ENCODE measurements at places on chromosomes 12 and 14.

- DNase-seq = no peak
Observed at GRCh38 chr14:60346706-60347105, 97.7 kb downstream of the PPM1A start.

DNA sequence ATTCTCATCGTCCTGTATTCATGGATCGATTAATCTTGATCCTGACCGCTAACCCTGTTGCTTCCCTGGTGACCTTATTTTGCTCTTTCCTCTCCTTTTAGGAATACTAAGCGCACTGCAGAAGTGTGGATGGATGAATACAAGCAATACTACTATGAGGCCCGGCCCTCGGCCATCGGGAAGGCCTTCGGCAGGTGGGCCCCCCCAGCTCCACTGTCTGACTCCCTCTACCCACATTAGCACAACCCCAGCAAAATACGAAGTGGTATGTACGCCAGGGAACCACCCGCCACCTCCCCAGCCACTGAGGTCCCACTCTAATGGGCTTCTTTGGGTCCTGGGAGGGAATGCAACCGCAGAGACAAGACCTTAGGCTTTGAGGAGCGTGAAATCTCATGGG is 58.7 kb downstream of the ERH start:
- no peak for DNase-seq

DNA sequence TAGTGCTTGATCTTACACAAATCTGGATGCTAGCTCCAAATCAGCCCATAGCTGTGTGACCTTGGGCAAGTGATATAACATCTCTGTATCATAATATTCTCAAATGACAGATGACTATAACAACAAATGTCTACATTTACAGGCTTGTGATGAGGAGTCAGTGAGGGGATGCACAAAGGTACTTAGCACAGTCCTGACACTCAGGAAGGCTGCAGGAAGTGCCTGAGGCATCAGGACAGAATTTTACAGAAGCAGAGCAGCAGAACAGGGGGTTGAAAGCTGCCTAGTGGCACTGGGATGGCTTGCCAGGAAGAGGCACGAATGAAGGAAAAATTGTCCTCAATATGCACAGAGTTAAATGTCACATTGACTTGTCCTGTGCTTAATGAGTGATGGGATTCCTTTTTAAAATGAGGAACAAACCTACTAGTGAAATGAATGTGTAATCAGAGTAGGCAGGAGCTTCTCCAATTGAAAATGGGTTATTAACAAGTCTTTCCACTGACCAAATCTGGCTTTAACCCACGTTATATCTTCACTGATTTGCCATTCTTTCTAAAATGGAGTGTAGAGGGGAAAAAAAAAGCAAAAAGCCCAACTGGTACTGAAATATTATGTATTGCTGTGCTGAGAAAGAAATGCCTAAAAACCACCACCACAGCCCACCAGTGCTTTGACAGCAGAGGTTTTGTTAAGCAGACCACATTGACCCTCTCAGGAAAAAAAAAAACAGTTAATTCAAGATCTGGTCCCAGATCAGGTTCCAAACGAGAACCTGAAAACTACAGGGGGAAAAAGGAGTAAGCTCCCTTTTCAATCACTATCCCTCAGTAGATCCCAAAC is 11.6 kb downstream of the BTG1 start:
- DNase-seq = no peak

DNA sequence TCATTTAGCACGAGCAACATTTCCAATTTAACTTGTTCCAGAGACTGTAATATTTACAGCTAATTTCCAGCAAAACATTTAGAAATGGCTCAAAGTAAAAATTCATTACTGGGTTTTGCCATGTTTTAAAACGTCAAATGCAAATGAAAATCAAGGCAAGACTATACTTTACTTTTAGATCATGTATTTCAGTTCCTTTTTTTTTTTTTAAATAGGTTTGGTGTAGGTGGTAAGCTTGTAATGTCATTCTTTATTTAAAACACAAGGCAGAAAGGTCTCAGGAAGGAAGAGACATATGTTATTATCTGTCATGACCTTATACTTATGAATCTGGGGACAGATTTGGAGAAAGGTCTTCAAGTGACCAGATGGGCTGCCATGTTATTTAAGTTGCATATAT is 54.1 kb downstream of the GRIP1 start:
- no peak for DNase-seq

- DNase-seq = no peak
Observed at GRCh38 chr14:50403419-50403818, 6.7 kb upstream of the CDKL1 start.

GRCh38 chr12:28223858-28224257 is 33.6 kb downstream of the CCDC91 start:
- DNase-seq = no peak

- no peak for DNase-seq
Observed at GRCh38 chr14:23697680-23698079, 61.5 kb downstream of the DHRS2 start.

- DNase-seq = no peak
Observed at GRCh38 chr12:88420457-88420856, 159.8 kb downstream of the KITLG start.

- DNase-seq = no peak
Observed at GRCh38 chr14:36785511-36785910, 123.9 kb downstream of the PAX9 start.

DNA sequence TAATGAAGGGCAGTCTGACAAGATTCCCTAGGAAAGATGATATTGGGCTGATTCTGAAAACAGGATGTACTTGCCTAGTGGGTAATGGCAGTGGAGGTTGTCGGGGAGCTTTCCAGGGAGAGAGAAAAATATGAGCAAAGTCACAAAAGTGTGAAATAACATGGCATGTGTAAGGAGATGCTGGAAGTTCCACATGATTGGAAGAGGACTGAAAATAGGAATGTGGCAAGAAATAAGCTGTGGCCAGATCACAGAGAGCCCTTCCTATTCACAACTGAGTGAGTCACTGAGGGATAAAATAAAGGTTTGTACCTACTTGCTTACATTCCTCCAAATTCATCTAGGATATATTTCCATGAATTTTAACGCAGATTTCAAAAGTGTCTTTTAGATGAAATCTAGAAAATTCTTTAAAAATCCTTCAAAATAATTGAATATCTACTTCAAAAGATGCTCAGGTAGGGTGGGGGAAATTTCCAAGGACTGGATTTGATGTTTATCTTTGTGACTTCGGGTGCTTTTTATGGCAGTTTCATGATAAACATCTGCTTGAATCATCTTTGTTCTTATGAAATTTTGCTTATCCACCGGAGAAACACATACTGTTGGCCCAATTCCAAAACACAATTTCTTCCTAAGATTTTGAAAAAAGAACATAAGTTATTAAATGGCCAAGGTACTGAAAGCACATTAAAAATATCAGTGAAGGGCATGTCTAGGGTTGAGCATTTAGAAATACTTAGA is 36.3 kb upstream of the SLC2A13 start:
- no peak for DNase-seq

- DNase-seq = no peak
Observed at GRCh38 chr12:17335487-17335886, 729.5 kb upstream of the LMO3 start.

DNA sequence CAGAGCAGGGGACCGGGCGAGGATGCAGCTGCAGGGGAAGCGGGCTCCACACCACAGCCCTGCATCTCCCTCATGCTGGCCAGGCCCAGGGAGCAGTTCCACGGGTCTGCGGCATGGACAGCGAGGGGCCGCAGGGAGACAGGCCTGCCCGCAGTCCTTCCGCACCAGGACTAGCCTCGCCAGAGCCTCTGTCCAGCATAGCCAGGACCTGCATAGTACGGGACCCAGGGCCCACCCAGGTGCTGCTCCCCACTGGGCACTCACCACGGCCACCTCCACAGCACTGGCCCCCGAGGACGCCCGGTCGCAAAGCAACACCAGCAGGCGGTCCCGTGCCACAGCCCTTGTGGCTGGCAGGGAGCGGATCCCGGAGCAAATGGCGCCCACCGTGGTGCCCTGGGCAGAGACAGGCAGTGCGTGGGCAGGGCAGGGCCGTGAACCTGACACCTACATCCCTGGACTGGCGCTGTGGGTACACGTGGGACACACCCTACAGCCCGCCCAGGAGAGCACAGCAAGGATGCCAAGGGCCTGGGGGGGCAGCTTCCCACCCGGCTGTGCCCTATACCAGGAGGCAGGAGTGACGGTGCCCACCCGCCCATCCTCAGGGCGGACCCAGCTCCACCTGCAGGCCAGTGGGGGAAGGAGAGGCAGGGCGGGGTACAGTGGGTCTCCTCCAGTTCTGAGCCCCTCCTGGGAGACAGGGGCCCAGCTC is 23.8 kb downstream of the JAG2 start:
- DNase-seq = no peak

DNA sequence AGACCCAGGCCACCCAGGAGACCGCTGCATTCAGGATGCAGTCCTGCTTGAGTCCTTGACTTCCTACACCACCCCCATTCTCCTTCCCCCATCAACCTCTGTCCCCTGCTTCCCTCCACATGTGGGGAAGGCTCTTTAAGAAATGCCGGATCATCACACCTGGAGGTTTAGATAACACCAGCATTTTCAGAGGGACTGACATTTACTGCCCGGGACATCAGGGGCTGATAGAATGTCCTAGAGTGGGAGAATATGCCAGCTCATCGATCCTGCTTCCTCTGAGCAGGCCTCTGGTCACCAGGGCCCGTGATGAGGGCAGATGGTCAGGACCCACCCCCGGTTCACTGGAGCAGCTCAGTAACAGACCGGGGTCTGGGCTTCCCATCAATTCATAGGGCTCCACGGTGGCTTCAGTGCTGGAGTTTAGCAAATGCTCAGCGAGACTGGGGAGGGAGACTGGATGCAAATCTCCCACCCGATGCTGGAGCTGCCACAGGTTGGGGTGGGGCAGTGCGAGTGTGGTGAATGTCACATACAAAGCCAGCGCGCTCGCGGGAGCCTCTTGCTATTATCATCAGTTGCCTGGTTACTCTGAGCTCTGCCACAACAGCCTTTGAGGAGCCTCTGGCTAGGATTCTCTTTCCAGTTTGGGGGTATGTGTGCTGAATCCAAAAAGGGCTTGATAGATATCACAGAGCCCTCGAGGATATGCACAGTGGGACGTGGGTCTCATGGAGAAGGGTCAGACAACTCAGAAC is 111.6 kb downstream of the RBM19 start:
- no peak for DNase-seq

DNA sequence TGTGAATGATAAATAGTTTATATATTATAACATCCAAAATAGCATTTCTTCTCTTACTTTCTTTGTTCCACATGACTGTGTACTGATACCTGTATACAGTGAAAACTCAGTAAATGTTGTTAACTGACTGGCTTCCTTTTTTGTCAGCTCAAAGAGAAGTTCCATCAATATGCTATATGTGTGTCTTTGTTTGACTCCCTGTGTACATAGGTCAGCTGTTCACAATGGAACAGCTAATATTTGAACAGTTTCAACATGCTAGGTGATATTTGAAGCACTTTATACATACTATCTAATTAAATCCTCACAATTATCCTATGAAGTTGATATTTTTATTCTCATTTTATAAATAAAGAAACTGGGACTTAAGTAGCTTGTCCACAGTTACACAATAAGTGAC is 15.3 kb upstream of the KICS2 start:
- no peak for DNase-seq

Data from lower leg skin (tissue), 4 donors.